ENCODE measurements at places on chromosomes 5 and 9. TPM values are rescaled to one million over a fixed set of nuclear protein-coding genes. Genes with fewer than 3 reads are reported as not detected.

DNA sequence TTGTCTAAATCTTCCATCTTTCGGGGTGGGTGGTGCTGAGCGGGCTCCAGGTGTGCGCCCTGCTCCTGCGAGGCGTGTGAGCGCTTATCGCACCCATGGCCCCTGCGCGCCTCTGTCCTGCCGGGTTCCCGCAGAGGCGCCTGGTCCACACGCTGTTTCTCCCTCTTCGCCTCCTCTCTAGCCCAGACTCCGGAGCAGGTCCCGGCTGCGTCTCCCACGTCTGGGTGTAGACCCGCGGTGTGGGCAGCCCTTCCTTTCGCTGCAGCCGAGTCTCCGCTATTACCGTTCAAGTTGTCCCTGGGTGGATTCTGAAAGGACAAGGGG, 40.5 kb upstream of the PLEKHG4B start:
- no peak overlapping the region for H3K4me3 ChIP-seq
- no peaks in the 10 kb centered on the region for H3K36me3 ChIP-seq
- no peak overlapping the region for H3K27ac ChIP-seq
- no peaks in the 10 kb centered on the region for H3K4me1 ChIP-seq
- peaks cover 22% of the 10 kb centered on the region for H3K27me3 ChIP-seq
- no peak for DNase-seq

DNA sequence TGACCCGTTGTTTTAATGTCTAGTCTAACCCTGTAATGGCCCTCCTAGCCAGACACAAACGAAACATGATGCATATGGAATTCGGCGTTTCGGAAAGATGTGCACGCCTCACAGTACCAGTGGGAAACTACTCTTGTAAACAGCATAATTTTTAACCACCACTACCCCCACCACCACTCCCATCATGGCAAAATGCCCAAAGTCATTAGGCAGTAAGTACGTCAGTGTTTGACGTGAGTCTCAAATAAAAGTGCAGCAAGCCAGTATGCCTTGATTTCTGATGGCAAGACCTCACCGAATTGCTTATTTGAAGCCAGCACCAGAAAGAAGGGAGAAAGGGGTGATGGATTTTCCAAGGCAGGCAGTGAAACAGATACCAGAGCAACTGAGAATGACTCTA, 71.4 kb downstream of the ADRB2 start:
- H3K4me3 ChIP-seq, result no peak overlapping the region
- no peak for DNase-seq
- no peaks in the 10 kb centered on the region for H3K36me3 ChIP-seq
- H3K27ac ChIP-seq, result no peak overlapping the region

GRCh38 chr5:57436586-57436985, 46.0 kb downstream of the ACTBL2 start:
- no peaks in the 10 kb centered on the region for H3K36me3 ChIP-seq
- no peak for DNase-seq
- no peak overlapping the region for H3K27ac ChIP-seq
- no peaks in the 10 kb centered on the region for H3K27me3 ChIP-seq

DNA sequence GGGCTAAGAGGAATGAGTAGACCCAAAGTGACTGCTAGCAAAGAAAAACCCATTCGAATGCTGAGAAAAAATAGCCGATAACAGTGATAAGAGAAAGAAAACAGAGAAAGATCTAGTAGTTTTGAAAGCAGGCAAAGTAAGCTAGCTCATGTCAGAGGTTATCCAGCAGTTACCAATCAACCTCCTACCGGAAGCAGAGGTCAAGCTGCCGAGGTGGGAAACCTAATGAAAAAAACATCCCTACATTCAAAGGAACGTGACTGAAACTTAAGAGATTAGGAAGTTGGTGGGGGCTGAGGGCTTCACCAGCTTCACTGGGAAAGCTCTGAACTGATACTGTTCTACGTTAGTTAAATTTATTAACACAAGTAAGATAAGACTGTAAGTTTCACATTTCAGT, 32.6 kb downstream of the SSBP2 start:
- no peaks in the 10 kb centered on the region for H3K27me3 ChIP-seq
- peak overlapping the region; percentile 17 for H3K27ac ChIP-seq
- no peak for DNase-seq
- H3K4me1 ChIP-seq, result peaks cover 22% of the 10 kb centered on the region
- H3K4me3 ChIP-seq, result no peak overlapping the region

DNA sequence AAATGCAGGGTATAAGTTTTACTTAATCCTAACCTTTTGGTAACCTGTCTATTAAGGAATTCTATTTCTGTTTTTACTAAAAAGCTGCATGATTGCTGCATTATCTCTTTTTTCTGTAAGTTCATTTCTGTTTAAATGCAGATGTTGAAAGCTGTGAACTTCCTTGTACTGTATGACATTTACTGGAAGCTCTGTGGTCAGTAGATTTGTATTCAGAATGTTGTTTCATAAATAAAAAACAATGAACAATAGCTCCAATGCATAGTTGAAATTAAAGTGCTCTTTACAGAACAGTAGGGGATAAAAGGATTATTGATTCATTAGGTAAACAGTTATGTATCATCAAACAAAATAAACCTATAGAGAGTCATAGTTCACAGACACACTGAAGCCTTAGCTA, 46.5 kb upstream of the FKTN start:
- no peaks in the 10 kb centered on the region for H3K36me3 ChIP-seq
- no peak for DNase-seq
- H3K4me3 ChIP-seq, result no peak overlapping the region
- H3K27me3 ChIP-seq, result no peaks in the 10 kb centered on the region
- no peak overlapping the region for H3K27ac ChIP-seq
- H3K4me1 ChIP-seq, result peaks cover 1% of the 10 kb centered on the region

DNA sequence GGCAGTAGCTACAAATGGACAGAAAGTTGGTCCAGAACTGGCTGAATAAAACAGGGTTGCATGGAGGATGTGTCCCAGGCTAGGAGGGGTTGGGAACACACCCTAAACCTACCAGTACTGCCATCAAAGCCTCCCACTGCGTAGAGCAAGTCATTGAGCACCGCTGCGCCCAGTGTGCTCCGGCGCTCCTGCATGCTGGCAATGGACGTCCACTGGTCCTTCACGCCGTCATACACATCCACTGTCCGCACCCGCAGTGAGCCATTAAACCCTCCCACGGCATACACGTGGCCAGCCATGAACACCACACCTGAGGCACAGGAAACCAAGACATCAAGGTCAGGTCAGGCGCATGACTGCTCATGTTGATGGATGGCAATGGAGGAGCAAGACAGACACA, 97.0 kb downstream of the KLHL3 start:
- H3K4me1 ChIP-seq, result no peaks in the 10 kb centered on the region
- DNase-seq, result no peak
- no peak overlapping the region for H3K27ac ChIP-seq
- no peak overlapping the region for H3K4me3 ChIP-seq

GRCh38 chr5:169538944-169539343, 44.6 kb upstream of the SPDL1 start:
- H3K27me3 ChIP-seq, result peaks cover 13% of the 10 kb centered on the region
- H3K36me3 ChIP-seq, result no peaks in the 10 kb centered on the region
- no peak overlapping the region for H3K4me3 ChIP-seq
- DNase-seq, result no peak
- no peak overlapping the region for H3K27ac ChIP-seq

DNA sequence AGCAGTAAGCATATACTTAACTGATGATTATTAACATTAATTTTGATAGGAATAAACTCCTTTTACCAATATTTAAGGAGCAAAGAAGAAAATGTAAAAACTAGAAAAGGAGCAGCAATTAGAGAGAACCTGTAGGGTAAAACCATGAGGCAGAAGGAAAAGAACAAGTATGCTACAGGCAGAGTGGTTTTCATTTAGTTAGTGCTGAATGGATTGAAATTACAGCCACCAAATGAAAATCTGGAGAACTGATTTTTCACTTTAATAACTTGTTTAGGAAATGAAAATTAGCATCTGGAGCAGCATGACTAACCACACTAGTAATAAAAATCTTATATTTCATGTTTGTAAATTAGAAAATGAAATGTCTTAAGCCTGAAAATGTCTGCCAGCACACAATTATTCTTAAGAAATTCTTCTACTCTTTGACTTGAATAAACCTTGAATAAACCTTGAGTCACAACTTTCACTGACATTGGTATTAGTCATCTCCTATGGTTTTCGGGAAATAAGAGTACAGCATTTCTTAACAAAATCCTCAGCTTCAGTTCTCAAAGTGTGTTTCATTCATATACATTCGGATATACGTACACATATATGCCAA, 1504.9 kb upstream of the C9orf72 start:
- H3K4me1 ChIP-seq, result no peaks in the 10 kb centered on the region
- no peaks in the 10 kb centered on the region for H3K27me3 ChIP-seq
- H3K4me3 ChIP-seq, result no peak overlapping the region
- DNase-seq, result no peak
- H3K36me3 ChIP-seq, result no peaks in the 10 kb centered on the region
- H3K27ac ChIP-seq, result no peak overlapping the region

GRCh38 chr9:89172398-89172797, 6.2 kb downstream of the SHC3 start:
- no peaks in the 10 kb centered on the region for H3K4me1 ChIP-seq
- no peaks in the 10 kb centered on the region for H3K36me3 ChIP-seq
- H3K27me3 ChIP-seq, result peaks cover 40% of the 10 kb centered on the region
- DNase-seq, result no peak

DNA sequence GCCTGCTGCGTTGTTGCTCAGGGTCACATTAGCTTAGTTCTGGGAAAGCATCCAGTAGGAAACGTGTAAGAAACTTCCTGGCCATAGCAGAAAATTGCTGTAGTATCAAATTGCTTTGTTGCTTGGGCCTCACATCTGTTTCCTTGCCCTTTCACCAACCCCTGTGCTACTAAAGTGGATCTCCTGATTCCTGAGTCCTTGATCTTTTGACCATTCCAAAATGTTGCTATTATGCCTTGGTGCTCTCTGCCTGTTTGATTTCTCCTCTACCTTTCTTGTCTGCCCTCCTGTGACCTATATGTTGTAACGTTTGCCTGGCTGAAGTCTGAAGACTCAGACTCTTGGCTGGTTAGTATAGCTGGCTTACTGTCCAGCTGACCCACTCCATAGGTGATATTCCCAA, 350.5 kb downstream of the ADGRV1 start:
- no peaks in the 10 kb centered on the region for H3K36me3 ChIP-seq
- peaks cover 4% of the 10 kb centered on the region for H3K27me3 ChIP-seq
- no peak overlapping the region for H3K27ac ChIP-seq
- DNase-seq, result no peak
- no peak overlapping the region for H3K4me3 ChIP-seq

DNA sequence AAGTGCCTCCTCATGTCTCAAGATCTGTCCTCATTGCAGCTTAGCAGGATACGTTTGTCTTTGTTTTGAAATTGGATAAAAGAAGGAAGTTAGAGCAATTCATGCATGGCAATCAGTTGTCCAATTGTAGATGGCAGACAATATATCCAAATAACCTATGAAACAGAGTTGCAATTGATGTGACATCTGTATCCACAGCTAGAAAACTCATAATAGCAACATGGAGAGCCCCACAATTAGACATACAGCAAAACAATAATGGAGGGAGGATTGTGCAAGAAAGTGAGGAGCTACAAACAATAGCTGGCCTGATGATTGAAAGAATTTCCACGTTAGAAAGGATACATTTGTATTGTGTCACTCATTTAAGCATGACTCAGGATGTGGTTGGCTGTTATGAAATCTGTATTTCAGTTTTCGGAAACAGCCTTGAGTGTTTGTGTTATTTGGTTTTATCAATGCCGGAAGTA, 132.0 kb downstream of the FAM174A start:
- H3K36me3 ChIP-seq, result no peaks in the 10 kb centered on the region
- peak overlapping the region; percentile 48 for H3K27ac ChIP-seq
- no peak overlapping the region for H3K4me3 ChIP-seq
- no peak for DNase-seq
- H3K4me1 ChIP-seq, result peaks cover 7% of the 10 kb centered on the region

GRCh38 chr5:5752844-5753243, 330.4 kb downstream of the ICE1 start:
- H3K4me1 ChIP-seq, result no peaks in the 10 kb centered on the region
- no peaks in the 10 kb centered on the region for H3K27me3 ChIP-seq
- H3K36me3 ChIP-seq, result no peaks in the 10 kb centered on the region
- DNase-seq, result no peak
- H3K27ac ChIP-seq, result no peak overlapping the region

GRCh38 chr5:120874081-120874862, 410.2 kb downstream of the PRR16 start:
- no peak for DNase-seq
- H3K27ac ChIP-seq, result no peak overlapping the region
- no peaks in the 10 kb centered on the region for H3K27me3 ChIP-seq
- H3K4me1 ChIP-seq, result no peaks in the 10 kb centered on the region

DNA sequence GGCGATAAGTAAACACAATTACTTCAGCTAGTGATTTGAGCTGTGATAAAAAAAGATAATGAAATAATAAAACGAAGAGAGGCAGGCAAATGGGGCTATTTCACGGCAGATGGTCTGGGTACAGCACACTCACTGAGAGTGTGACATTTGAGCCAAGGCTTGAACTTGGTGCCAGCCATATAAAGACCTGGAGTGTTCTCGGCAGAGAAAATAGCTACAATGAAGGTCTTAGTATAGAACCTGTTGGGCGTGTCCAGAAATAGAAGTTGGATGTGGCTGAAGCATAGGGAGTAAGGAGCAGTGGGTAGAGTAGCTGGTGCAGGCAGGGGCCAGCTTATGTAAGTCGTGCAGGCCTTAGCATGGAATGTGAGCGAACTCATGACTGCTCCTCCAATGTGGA, 660.3 kb upstream of the WWC1 start:
- H3K36me3 ChIP-seq, result no peaks in the 10 kb centered on the region
- DNase-seq, result no peak
- H3K27ac ChIP-seq, result no peak overlapping the region
- no peaks in the 10 kb centered on the region for H3K27me3 ChIP-seq
- no peak overlapping the region for H3K4me3 ChIP-seq

GRCh38 chr5:176704817-176705216, 57.5 kb downstream of the TSPAN17 start:
- H3K27me3 ChIP-seq, result peaks cover 7% of the 10 kb centered on the region
- H3K27ac ChIP-seq, result no peak overlapping the region
- H3K4me1 ChIP-seq, result no peaks in the 10 kb centered on the region
- no peak overlapping the region for H3K4me3 ChIP-seq
- no peaks in the 10 kb centered on the region for H3K36me3 ChIP-seq

- peaks cover 40% of the 10 kb centered on the region for H3K4me1 ChIP-seq
- no peak overlapping the region for H3K27ac ChIP-seq
- peaks cover 2% of the 10 kb centered on the region for H3K27me3 ChIP-seq
- no peak overlapping the region for H3K4me3 ChIP-seq
These were observed 3.4 kb upstream of the TRMO start for GRCh38 chr9:97925497-97926334.

Gene IFNK
- not detected for total RNA-seq

Gene SEMA5A
- total RNA-seq, result not detected

Gene IFNB1
- not detected for total RNA-seq

Gene NTNG2
- total RNA-seq, result 4.8 TPM

Gene DOCK2
- total RNA-seq, result 320 TPM

Gene SLC25A2
- total RNA-seq, result 0.39 TPM

Measured in activated CD8-positive, alpha-beta T cell treated with anti-CD3 and anti-CD28 coated beads, Interleukin-2, amount 10 ng/mL, durations not matched to agents 7 days and 5 days (primary cell).